ENCODE measurements at places on chromosomes 1 and 21.

DNA sequence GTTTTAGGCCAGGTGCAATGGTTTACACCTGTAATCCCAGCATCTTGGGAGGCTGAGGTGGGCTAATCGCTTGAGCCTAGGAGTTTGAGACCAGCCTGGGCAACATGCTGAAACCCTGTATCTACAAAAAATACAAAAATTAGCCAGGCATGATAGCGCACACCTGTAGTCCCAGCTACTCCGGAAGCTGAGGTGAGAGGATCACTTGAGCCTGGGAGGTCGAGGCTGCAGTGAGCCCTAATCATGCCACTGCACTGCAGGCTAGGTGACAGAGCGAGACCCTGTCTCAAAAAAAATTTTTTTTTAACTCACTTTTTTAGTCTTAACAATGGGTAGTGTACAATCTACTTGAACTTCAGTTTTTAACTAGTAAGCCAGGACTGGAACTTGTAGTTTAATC, 137.5 kb downstream of the HS2ST1 start:
- no peak for DNase-seq

- DNase-seq: peak; percentile 58
Measured at GRCh38 chr1:39788758-39789570, at the start of gene BMP8B. Gene BMP8B, minus strand, starts transcription at chr1:39788865. Its CDS starts 380 bp downstream, at chr1:39788485.

GRCh38 chr1:6247651-6248050, 3.7 kb downstream of the HES3 start:
- no peak for DNase-seq

DNA sequence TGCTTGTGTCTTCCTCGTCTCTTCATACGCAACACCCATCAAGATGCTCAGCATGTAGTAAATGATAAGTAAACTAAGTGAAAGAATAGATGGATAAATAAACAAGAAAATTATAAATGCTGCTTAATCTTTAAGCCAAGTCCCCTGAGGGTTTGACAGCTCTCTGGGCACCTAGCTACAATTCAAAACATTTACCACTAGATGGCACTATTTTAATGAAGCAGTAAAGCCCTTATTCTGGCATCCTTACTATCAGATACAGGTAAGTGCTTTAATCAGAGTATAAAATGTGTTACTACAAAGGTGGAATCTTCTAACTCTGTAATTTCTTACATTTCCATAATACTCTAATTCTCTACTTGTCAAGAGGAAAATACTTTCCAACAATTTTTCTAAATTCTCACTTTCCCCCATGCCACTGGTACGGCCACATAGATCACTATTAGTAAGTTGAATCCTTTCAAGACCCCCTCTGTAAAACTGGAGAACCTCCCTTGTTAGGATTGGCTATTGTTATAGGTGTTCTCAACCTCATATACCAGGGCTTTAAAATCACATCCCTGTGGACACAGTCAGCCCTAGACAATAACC, 137.8 kb downstream of the BARHL2 start:
- DNase-seq: peak; percentile 40

DNA sequence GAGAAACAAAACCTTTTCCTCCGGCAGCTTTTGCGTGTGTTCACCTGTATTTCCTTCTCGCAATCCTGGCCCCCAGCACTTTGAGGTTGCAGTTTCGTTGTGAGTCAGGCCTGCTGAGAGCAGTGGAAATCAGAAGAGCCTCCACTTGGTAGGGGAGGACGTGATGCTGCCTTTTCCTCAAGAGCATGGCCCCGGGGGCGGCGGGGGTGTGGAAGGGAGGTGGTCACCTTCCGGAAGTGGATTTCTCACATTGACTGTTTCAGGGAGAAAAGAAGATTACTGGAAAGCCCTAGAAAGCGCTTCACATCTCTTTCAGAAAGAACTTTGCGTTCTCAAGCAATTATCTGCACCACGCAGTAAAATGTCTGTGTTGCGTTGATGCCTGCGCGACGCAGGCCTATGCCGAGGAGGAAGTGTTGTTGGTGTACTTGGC, 12.2 kb upstream of the IL10 start:
- DNase-seq: no peak

DNA sequence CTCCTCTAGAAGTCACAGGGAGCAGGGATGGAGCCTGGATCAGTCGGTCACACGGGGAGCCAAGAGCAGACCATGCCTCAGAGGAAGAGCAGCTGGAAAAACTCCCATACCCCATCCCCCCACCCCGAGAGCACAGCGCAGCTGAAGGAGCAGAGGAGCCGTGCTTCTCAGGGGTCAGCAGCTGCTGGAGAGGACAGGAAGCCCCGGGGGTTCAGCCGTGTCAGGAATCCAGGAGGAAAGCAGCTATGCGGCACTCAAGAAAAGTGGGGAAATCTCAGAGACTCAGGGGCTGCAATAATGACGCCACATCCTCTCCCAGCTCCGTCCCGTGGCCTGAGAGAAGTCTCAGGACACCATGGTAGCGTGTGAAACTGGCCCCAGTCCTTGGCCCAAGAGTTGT, 102.3 kb downstream of the NPHP4 start:
- DNase-seq: no peak

GRCh38 chr1:17913326-17914115, 158.4 kb downstream of the ACTL8 start:
- no peak for DNase-seq

GRCh38 chr1:216778737-216779136, 55.5 kb upstream of the ESRRG start:
- DNase-seq: peak; percentile 3

DNA sequence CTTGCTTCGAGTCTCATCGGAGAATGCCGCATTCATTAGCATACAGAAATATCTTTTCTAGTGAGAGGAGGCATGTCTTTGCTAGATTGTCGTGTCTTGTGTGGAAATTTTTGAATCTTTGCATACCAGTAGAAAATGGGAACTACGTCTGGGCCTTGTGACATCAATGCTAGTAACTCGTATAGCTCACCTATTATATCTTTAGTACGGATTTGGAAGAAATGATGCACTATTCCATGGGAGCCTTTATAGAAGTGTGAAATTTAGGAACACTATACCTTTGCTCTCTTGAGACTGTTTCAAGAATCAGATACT, 835 bp downstream of the UHMK1 start:
- DNase-seq: no peak

DNA sequence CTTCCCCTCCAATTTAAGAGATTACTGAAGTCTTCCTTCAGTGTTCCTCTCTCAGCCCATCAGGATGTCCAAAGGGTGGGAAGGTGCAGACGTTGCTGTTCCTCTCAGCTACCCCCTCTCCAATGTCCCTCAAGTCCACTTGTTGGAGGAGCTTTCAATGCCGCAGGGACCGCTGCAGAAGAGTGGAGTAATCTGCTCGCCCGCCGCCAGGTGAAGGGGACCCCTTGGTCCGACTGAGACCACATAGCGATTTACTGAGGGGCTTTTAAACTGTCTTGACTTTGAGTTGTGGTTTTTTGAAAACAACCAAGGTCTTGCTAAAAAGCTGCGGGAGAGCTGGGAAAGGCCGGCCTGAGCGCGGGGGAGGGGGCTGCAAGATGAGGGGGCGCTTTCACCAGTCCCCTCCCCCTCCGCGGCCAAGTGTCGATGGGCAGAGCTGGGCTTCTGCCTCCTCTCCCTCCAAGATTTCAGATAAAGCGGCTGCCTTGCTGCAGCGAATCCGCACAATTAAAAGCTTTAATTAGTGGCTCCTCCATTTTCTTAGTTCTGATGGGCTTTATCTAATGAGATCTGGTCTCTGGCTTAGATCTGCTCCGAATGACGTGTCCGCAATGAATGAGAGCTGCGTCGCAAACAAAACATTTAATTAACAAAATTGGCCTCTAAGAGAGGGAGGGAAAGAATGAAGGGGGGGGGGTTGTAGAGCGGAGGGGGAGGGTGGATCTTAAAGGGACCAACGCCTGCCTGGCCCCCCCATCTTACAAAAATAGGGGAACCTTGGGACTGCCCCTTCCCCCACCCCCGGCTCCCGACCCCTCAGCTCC, 5.9 kb downstream of the LMO4 start:
- no peak for DNase-seq

- no peak for DNase-seq
Measured at GRCh38 chr1:84758968-84759491, 68.8 kb upstream of the SSX2IP start.

- DNase-seq: no peak
Measured at GRCh38 chr1:212189352-212189738, 95.9 kb upstream of the PPP2R5A start.

DNA sequence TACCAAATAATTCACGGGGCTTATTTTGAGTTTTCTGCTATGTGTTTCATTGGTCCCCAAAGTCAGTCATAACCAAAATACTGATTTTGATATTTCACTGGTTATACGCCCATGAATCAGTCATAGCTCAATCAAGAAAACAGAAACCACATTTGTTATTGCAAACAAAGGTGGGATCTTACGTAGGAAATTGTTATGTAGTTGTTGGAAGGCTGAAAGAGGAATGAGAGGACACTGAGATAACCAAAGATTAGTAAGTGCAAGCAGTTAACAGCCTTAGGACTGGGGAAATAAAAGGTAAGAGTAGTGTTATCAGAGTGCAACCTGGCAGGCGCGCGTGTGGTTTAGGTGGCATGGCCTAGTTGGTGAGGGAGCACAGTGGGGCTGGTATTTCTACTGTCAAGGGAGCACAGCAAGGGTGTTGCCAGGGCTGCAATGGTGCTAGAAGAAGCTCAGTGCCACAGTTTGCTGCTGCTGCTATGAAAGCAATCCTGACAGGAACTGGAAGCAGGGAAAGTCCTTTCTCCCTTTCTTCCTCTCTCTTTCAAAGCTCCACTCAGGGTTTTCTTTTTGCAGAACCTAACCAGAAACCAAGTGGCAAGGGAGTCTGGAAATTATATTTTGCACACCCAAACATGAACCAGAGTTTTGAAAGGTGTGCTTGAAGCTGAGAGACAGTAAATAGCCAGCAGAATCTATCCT, 33.7 kb downstream of the RTCA start:
- no peak for DNase-seq

DNA sequence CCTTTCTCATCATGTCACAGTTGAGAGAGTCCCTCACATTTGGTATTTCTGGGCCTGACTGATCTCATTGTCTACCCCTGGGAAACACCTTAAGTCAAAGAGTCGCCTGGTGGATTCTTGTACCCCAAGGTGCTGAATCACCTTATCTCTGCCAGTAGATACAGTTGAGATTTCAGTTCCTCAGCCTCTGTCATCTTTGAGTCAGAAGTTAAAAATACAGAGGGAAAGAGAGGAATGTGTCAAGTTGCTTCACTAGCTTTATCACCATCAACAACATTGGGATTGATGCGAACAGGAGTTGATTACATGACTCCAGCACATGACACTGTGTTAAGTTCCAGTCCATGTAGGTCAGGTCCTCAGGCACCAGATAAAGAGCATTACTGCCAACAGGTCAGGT, 513.0 kb downstream of the NUF2 start:
- DNase-seq: no peak

DNA sequence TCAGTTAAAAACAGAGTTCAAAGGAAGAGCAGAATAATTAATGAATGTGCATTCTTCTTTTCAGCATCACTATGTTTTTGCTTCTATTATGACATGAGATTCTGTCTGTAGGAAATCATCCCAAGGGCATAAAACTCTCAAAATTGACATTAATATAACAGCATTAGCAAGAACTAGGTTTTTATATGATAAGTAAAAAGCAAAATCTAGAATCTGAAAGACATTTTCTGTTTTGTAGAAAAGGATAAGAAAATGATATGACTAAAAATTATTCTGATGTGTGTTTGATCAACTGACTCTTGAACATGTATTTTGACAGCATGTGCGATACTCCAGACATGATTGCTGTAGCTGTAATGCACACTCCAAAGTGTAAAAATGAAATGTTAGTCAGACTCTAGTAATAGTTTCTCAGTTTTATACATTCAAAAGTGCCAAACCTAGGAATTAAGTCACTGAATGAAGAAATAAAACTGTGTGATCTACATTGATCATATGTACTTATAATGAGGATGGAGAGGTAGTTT, 197.3 kb downstream of the NCAM2 start:
- DNase-seq: no peak

DNA sequence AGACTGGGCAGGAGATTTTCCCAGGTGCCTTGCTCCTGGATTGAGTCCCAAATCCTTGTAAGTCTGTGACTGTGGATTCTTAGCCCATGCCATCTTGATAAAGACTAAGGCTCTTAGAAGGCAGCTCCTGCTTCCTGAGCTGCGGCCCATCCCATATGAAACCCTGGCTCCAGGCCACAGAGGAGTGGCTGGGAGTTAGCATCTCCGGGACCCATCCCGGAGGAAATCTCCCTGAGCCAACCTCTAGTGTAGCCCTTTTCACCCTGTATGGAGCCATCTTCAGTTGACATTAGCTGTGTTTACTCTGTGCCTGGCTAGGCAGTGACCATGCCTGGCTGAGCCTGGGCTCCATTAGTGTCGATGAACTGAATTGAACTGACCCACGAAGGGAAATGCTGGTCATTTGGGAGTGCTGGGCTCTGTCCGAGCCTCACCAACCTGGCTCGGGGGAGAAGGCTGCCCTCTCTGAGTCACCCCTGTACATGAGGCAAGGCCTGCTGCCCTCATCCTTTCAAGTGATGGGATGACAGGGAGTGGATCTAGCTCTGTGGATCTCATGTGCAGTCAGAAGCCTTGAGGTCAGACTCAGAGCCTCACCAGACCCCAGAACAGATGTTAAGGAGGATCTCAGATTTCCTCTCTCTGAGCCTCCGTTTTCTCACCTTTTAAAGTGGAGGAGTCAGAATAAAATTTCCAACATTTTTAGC, 37.5 kb downstream of the LGR6 start:
- no peak for DNase-seq

GRCh38 chr1:31793586-31794285, 22.1 kb downstream of the SPOCD1 start:
- no peak for DNase-seq

- no peak for DNase-seq
Measured at GRCh38 chr1:170660871-170661645, 2.9 kb upstream of the PRRX1 start.

GRCh38 chr1:65423884-65424572, 3.6 kb downstream of the LEPR start:
- DNase-seq: no peak

DNA sequence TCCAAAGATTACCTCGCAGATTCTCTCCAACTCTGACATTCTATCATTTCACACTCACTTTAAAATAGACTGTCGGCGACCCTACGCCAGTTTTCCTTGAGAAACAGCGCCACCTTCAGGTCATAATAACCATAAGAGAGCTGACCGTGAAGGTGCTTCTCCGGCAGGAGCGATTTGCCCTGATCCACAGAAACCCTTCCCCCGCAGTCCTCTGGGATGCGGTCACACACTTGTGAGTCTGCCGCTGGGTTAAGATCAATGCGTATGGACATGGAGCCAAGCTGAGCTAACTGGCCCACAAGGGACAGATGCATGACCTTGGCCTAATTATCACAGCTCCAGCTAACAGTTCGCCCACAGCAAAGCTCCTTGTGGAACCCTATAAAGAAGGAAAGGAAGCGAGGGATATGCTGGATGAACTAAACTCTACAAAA, 32.8 kb upstream of the IFNAR2 start:
- DNase-seq: peak; percentile 36

- no peak for DNase-seq
Measured at GRCh38 chr1:151519667-151520066, 8.5 kb downstream of the CGN start.

GRCh38 chr1:147618077-147618569, 52.2 kb downstream of the ACP6 start:
- no peak for DNase-seq

All from NCI-H2081 (cell line).